Fibroblast of lung (primary cell): ENCODE measurements at places on chromosomes 2 and 18.

DNA sequence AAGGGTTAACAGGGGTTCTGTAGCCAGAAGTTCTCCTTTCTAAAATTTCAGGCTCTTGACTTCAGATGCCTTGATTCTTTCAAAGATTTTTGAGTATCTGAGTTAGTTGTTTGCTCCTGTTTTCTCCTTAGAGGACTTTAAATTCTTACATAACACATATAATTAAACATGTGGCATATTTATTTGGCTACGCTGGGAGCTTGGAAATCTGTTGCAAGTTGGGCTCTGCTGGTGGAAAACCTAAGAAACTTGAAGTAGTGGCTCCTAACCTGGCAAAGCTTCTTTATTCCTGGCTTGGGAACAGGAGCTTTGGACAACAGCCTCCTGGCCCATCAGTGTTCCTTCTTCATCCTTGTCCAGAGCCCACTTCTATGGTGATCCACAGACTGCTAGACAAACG is 72.6 kb downstream of the VIT start:
- no peak for DNase-seq

GRCh38 chr2:11467749-11468148 is 1.8 kb upstream of the E2F6 start:
- DNase-seq, result no peak

GRCh38 chr18:6521803-6522418 is 107.2 kb upstream of the L3MBTL4 start:
- DNase-seq, result peak; percentile 20

- peak; percentile 7 for DNase-seq
Observed at GRCh38 chr18:25921677-25922421, 168.6 kb downstream of the SS18 start.

GRCh38 chr2:235001237-235002133 is 49.7 kb downstream of the SH3BP4 start:
- no peak for DNase-seq
